ENCODE measurements at places on chromosomes 5 and 9.

DNA sequence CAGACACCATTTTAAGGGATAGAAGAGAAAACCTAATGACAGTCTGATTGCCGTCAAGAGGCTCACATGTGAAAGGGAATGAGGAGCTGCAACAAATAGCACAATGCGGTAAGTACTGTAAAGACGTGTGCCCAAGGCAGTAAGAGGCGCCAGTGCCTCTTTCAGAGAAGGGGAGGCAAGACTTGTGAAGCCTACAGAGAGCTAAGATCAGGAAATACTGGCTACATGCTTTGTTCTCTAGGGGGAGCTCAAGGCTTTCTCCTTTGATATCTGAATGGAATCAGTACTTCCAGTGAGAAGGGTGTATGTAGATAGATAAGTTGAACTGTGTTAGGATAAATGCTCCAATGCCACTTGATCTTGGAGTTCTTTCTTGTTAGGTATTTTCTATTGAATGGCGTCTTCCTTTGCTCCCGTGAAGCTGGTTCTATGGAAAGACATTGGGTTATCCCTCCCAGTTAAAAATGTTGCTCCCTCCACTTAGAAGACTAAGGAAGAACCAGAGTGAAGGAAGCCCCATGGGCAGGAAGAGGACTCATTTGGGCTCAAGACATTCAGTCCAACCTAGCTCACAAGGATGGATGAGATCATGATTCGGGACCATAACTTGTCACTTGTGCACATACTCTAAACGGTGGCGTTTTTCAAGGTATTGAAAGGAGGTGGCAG, 23.5 kb upstream of the ALDOB start:
- peak; percentile 57 for DNase-seq

DNA sequence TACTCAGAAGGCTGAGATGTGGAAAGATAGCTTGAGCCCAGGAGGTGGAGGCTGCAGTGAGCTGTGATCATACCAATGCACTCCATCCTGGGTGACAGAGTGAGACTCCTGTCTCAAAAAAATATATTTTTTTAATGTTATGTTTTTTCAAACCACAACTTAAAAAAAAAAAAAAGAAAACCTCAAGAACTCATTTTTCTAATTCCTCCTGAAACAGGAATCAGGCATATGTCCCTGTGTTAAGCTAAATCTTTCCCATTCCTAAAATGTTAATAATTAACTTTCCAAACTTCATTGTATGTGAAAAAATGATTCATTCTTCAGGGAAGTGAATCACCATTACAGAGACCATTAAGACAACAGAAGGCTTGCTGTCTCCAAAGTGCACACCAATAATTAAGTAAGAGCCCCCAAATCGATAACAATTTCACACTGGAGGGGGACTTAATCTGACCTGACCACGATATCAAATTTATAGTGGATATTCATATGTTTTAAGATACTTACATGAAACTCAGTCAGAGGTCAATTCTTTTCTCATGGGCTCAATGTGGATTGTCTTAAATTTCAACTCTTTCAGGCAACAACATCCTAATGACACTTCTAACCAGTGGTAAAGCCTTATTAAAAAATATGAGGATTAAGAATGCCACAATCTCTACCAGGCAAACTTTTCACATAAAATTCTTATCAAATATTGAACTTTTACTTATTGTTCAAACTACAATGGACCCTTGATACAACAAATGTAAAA, 5.2 kb downstream of the CEMIP2 start:
- no peak for DNase-seq

DNA sequence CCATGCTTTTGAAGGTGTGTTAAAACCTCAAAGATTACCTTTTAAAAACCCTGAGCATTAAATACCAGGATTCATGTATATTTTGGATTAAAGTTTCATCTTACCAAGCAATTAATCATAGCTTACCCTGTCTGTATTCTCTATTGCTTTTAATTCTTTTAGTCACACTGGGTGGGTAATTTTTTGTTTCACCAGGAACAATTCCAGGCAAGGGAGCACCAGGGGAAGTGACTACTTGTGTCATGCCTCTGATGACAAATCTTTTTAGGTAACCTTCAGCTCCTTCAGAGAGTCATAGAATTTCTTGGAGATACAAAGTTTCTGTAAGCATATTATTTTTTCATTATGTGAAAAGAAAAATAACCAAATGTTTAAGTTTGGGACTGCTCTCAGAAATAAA, 33.4 kb upstream of the ANXA1 start:
- no peak for DNase-seq

DNA sequence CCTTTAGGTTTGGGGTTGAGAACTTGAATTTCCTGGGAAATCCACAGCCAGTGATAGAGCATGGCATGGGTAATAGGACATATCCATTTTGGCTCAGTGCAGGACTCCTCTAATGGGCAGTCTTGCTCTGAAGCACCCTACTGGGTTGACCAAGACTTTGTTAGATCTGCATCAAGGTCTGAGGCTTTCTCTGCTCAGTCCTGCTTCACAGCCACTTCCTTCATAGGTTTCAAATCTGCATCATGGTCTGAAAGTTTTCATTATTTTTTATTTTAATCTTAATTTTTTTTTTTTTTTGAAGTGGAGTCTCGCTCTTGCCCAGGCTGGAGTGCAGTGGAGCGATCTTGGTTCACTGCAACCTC, 36.5 kb downstream of the KIF2A start:
- no peak for DNase-seq

DNA sequence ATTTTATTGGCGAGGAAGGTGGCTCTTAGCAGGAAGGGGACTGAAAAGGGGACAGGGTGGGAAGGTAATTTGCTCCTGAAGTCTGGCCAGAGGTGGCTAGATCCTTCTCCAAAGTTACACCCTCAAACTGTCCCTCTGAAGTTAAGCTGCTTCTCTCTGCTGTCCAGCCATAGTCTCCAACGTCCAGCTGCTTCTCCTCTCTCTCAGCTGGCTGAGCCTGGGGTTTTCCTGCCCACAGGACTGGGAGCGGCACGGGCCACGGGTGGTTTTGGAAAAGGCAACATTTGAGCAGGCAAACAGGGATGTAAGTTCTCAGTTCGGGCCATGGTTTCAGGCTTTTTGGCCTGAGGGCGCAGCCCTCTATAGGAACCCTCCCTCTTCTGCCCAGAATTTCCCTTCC, 128.3 kb downstream of the YIPF5 start:
- no peak for DNase-seq

DNA sequence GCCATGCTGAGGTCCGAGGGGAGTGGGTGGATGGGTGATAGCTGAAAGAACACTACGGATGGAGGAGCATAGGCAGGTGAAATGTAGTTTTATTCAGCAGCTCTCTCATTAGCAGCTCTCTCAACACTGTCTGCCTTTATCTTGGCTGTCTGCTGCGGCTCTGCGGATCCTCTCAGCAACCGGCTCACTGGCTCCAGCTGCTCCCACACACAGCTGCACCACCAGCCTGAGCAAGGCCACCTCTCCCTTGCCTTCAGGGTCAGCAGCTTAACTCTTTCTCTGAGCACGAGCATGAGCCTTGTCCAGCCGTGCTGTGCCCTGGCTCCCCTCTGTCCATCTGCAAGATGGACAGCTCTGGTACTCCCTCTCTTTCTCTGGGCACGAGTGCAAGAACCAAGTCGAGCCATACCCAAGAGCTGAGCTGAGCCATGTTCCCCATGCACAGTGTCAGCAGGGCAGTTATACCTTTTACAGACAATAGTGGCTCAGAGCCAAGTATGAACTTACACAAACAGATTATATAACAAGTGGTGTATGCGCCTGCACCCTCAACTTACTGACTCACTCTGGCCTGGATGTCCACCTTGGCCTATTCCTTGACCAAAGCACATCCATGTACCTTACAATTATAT, 108.5 kb downstream of the MACIR start:
- DNase-seq, result no peak

DNA sequence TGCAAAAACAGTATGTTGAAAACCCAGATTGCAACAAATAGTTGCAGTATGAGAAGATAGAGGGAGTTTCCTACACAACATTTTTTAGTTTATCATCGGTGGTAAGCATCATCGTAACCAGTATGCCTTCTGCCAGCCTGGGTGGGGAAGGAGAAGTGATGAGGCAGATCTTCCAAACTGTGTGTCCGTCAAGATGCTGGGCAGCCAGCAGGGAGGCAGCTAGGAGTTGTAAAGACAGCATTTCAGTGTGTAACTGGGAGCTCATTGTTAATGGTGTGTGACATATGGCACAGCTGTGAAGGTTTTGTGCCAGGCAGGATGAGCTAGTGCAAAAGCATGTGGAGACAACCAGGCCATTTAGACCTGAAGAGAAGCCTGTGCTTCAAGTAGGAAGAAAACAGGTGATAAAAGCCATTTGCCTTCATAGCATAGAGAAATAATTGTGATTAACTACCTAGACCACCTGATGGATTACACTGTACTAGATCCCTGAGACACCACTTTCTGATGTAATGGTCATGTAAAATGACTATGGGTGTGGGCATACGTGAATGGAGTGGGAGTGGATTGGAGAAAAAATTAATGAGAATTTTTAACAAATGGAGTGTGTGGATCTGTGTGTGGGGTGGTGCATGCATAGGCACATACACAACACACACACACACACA, 347.0 kb upstream of the ADAMTSL1 start:
- DNase-seq, result no peak

- no peak for DNase-seq
Measured at GRCh38 chr5:120155873-120156272, 308.2 kb upstream of the PRR16 start.

DNA sequence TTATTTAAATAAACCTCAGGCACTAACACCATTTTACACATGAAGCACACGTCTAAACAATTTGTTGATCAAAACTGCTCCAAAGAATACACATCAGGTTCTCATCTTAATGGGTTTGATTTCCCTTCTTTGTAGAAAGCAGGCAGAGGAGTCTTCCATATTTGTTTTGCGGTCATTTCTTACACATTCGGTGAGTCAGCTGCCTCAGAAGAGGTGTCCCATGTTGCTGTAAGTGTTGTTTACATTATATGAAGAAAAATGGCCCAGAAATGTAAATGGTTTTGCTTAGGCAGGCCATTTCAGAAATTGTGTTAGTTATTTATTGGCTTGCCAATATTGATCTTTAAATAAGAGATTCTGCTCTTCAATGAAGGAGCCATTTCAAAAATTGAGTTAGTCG, 325.8 kb downstream of the TENT4A start:
- DNase-seq, result no peak

DNA sequence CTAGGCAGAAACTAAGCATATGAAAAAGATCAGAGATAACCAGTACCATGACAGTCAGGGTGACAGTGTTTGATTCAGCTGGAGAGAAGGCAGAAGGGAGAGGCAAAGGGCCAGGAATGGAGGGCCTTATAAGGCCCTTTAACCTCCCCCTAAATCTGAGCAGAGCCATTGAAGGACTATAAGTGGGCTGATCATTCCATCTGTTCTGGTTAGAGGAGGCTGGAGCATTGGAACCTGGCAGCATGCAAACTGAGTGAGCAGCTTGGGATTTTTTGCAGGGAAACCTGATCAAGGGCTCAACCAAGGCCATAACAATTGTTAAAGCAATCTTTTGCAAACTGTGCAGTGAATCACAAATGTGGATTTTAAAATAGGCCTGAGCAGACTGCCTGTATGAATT, 174.5 kb upstream of the DAP start:
- no peak for DNase-seq

DNA sequence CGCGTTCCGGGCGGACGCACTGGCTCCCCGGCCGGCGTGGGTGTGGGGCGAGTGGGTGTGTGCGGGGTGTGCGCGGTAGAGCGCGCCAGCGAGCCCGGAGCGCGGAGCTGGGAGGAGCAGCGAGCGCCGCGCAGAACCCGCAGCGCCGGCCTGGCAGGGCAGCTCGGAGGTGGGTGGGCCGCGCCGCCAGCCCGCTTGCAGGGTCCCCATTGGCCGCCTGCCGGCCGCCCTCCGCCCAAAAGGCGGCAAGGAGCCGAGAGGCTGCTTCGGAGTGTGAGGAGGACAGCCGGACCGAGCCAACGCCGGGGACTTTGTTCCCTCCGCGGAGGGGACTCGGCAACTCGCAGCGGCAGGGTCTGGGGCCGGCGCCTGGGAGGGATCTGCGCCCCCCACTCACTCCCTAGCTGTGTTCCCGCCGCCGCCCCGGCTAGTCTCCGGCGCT, at the start of gene DAPK1:
Gene DAPK1 (plus strand): TSS at position 264 of the 442 bp plus-strand sequence. CDS start 1,211 bp downstream, outside the sequence.
- peak; percentile 66 for DNase-seq

DNA sequence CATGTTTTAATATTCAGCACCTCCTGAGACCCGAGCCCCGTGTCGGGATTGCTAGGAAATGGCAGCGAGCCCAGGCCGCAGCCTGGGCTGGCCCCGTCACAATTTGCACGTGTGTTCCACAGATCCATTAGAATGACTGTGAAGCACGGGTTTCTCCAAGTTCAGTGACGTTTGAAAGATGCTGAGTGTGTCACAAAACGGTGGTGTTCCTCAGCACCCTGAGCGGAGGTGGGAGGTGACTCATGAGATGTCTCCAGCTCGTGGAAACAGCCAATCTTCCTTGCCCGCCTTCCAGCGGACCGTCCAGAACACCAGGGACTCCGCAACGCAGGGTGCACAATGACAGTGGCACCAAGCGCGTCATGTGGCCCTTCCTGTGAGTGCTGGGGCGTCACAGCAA, 412.8 kb downstream of the IRX2 start:
- no peak for DNase-seq

GRCh38 chr9:127075624-127076372, 46.6 kb downstream of the ANGPTL2 start:
- no peak for DNase-seq

- DNase-seq, result no peak
Measured at GRCh38 chr9:113221800-113222481, 597 bp downstream of the SLC31A1 start.

- no peak for DNase-seq
Measured at GRCh38 chr9:6512085-6512657, 99.2 kb downstream of the UHRF2 start.

- no peak for DNase-seq
Measured at GRCh38 chr9:127451858-127452656, 747 bp downstream of the LRSAM1 start.

DNA sequence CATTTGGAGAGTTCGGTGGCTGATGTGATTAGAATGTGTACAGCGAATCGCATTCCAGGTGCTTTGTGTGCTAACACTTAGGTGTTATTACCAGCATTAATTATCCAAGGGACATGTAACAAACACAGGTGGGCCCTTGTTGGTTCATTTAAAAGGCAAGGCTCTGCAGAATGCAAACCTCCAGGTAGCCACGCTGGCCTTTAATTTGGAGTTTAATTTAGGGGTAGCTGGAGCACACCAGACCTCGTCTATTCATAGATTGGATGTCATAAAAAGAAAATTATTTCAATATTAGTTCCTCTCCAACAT, 191.1 kb downstream of the MAT2B start:
- DNase-seq, result no peak

- no peak for DNase-seq
Measured at GRCh38 chr9:88531920-88532698, 2.9 kb upstream of the NXNL2 start.

GRCh38 chr9:126720661-126721563, 83.9 kb upstream of the ZBTB43 start:
- no peak for DNase-seq

DNA sequence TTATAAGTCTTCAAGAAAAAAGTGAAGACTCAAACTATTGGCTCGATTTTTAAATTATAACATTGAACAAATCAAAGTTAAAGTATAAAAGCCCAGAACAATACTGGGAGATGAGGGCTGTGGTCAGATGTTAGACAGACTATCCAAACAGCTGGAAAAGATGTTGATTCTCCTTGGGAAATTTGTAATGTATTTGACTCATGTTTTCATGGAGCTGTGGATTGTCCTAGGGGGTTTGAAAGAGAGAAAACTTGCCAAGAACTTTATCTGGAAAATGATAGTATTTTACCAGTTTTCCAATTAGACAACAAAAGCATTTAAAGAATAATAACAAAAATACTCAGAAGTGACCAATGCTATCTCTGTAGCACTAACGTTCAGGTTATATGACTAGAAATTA, 339.2 kb downstream of the ARL15 start:
- DNase-seq, result no peak
